Muscle of leg (tissue), 16 donors: ENCODE measurements at places on chromosomes 3 and 15.

DNA sequence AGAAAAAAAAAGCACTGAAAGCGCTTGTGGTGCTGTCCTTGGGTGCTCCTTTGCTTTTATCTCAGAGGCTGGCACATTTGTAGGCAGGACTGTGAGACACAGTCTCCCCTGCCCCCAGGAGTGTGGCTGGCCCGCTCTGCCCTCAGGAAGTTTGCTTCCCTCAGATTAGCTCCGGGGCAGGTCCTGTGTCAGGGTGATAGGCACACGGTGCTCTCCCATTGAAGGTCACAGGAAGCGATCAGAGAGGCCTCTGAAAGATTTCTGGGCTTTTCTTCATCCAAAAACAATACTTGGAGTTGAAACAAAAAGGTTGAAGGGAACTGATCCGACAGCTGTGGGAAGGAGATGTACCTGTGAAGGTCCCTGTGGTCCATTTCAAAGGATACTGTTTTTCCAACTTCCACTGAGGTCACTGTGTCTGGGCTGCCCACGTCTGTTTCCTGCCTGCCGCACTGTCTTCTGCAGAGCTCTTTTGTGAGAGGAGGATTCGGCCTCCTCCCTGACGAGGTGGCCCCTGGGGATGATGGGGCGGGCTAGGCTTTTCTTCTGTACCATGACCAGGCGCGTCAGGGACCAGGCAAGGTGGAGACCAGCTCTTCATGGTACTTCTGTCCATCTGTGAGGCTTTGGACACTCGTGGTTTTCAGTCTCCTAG is 330.5 kb upstream of the CTDSPL start:
- DNase-seq: no peak

DNA sequence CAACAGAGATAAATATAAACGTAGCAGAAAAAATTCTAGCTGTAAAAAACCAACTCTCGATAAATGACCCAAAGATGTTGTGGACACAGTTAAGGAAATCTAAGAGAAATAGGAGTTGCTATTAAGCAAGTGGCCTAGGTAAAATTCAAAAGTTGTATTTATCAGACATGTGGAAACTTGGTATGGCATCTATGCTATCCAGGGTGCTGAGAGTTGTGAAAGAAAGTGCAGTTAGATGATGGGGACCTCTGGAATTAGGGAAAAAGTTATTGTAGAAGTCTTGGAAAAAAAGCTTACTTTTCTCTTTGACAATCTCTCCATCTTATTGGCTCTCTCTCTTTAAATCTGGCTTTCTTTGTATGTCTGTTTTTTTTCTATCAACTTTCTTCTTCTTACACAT is 1090.9 kb downstream of the TBL1XR1 start:
- DNase-seq: peak; percentile 9

- no peak for DNase-seq
These were observed 23.0 kb downstream of the ACSBG1 start for GRCh38 chr15:78211189-78211921.

- no peak for DNase-seq
These were observed 2.0 kb upstream of the NR1I2 start for GRCh38 chr3:119779731-119780383.

GRCh38 chr15:100939791-100940190 is 20.6 kb downstream of the LRRK1 start:
- DNase-seq: no peak

DNA sequence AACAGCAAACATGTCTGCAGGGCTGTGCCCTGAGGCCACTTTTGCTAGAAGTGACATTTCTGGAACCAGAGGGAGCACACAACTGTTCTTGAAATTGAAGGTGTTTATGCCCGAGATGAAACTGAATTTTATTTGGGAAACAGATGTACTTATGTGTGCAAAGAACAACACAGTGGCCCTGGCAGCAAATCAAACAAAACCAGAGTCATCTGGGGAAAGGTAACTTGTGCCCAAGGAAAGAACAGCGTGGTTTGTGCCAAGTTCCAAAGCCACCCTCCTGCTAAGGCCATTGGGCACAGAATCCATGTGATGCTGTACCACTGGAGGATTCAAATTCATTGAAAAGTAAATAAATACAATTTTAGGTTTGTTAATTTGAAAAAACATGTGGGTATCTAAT is 31.2 kb upstream of the RARRES1 start:
- no peak for DNase-seq

DNA sequence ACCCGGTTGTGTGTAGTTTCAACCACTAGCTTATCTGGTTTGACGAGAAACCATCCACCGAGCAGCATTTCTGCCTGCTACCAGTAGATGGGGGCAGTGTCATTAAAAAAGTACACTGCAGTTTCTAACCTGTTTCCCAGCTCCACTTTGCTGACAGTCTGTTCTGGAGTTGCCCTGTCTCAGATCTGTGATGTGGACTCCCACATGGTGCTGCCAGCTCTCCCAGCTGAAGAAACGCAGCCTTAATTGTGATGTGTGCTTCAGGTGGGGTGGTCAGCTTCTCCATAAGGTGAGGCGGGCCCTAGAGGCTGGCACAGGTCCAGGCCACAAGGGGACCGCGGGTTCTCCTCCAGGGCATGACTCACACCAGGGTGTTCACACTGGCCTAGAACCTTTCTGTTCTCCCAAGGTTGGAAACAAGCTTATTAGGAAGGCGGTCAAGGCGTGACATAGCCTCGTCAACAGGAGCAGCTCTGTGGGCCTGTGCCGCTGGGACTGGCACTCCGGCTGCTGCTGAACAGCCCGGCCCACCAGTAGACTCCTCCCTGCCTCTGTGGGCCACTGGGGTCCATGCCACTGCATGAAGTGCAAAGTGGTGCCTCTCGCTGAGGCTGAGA is 2.9 kb upstream of the FAM43A start:
- peak; percentile 90 for DNase-seq
